ENCODE measurements at places on chromosomes 16 and 17. TPM values are rescaled to one million over a fixed set of nuclear protein-coding genes. Genes with fewer than 3 reads are reported as not detected.

GRCh38 chr17:3818786-3819185, 17.8 kb upstream of the ITGAE start:
- peak; percentile 26 for DNase-seq

- DNase-seq, result no peak
Measured at GRCh38 chr16:21162661-21163151, 4.2 kb downstream of the LDAF1 start.

DNA sequence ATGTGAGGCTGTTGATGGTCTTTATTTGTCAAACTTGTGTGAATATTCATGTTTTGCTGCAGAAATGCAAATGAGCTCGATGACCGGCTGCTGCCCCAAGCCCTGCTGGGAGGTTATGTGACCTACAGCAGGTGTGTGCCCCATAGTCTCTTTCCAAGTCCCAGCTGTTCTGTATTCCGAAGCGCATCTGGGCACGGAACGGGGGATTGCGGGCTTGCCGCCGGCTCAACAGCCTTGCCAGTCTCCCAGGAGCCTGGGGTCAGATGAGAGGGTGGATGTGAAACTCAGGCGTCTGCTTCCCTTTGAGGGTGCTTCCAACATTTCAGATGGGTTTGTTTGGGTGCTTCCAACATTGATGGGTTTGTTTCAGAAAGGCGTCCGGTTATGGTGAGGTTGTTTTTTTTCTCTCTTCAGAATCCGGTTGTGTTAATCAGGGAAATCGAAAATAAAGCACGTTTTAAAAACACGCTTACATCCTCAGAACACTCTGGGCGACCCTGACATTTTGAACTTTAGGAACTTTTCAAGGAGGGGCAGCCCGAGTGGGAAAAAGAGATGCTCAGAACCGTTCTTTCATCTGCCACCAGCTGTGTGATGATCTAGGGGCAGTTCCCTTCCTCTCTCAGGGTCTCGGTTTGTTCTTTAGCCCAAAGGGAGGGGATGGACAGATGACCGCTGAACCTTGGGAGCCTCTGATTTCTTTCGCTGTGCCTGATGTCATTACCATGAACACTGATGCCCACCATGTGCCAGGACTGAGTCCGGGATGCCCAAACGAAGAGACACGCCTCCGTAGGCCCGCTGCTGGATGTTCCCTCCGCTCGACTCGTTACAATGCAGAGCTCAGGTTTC, 47.8 kb upstream of the AMZ2 start:
- DNase-seq, result no peak

- DNase-seq, result no peak
Measured at GRCh38 chr17:46944931-46945330, 22.0 kb downstream of the GOSR2 start.

DNA sequence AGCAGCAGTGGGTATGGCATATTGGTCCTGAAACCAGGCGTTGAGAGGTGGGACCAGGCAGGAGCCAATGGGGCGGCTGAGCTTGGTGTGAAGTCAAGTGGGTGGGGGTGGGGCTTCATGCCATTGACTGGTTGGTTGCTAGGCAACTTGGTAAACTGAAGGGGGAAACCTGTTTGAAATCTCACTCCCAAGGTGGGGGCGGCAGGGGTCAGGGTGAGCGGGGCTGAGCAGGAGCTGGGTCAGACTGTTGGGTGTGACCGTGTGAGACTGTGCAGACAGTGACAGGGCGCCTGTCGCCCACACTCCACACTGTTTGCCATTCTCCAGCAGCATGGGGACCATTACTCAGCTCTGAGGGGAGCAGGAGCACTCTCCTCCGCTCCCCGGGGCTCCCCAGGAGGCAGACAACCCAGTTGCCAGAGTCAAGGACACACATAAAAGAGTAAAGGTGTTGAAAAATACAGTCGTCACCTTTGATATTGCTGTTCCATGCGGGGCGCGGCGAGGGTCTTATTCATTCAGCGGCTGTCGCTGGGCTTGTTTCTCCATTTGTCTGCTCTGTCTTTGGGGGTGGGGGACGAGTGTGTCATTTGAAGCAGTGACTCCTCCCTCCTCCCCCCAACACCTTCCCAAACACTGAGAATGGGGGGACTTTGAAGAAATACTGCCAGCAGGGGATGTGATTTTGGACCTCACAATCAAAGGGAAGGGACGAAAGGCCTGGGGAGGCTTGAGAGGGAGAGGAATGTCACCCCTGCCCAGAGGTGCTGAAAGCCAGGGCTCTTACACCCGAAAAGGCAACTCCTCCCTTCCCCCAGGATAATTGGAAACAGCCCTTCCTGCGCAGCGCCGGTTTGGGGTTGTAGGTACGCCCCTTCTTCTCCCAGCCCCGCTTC, 1.2 kb upstream of the EFNB3 start:
- DNase-seq, result no peak

DNA sequence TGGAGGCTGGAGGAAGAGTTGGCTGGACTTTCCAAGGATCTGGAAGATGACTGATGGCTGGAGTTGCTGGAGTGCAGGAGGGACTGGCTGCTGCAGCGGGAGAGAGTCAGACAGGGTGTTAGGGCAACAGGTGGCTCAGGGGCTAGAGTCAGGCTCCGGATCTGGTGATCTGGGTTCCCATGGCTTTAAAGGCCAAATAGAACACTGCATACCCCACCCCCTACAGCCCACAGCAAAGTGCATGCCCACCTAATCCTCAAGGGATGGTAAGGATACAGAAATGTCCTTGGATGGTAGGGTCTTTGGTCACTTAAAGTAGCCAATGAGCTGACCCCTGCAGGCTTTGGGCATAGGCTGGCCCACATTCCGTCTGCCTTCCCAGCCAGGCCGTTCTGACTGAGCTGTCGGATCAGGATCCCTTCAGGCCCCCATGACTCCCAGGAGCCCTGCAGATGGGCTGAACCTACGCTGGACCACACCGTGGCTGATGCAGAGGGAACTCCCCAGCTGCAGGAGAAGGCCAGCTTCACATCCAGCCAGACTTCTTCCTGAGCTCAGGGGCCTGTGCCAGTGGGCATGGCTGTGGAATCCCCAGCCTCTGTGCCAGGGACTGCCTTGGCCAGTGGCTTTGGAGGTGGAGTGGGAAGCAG, 13.9 kb downstream of the TNS4 start:
- DNase-seq, result no peak

DNA sequence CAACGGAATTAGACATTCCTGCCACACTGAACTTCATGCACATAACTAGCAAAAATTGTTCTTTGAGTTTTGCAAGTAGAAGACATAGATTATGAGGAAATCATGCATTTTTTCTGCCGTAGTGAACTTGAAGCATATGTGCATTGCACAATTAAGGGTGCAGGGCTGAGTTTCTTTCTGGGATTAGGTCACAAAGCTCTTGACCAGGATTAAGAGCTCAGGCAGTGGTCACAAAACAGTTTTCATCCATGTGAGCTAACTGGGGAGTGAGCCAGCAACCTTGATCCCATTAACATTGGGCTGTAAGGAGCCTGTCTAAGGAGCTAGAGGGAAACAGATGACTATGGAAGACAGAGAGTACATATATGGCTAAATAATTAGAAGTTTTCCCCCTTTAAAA, 143.7 kb downstream of the PMP22 start:
- no peak for DNase-seq

DNA sequence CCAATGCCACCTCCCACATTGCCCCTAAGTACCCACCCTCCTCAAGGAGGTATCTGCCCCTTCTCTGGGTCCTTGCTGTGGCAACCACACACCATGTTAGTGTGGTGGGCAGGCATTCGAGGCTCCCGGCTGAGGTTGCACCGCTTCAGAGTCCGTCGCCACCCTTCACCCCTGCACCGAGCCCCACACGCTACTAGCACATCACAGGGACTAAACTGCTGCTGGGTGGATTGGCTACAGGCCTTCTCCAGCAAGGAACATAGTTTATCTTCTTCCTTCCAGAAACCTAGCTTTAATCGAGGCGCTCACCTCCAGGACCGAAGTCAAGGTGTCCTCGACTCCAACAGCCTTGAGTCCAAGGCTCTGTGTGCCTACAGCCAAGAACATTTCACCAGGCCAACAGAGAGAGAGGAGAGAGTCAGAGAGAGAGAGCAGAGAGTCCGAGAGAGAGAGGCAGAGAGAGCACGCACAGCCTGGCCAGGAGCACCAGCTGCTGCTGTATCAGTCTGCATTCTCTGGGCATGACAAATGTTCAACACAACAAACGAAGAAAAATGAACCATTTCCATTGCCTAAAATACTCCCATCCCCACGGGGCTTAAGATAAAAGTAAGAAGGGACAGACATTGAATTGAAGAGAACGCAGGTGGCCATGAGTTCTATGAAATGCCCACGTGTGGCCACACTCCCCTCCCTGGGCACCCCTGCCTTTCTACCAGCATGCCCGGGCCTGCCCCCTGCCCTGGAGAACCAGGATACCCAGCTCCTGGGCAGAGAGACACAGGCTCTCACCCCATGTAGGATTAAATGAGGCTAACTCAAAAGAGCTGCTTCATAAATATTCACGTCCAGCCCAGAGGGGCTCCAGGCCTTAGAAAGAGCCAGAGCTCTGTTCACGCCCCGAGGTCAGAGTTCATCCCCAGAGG, 94.9 kb downstream of the RBFOX3 start:
- DNase-seq, result no peak

DNA sequence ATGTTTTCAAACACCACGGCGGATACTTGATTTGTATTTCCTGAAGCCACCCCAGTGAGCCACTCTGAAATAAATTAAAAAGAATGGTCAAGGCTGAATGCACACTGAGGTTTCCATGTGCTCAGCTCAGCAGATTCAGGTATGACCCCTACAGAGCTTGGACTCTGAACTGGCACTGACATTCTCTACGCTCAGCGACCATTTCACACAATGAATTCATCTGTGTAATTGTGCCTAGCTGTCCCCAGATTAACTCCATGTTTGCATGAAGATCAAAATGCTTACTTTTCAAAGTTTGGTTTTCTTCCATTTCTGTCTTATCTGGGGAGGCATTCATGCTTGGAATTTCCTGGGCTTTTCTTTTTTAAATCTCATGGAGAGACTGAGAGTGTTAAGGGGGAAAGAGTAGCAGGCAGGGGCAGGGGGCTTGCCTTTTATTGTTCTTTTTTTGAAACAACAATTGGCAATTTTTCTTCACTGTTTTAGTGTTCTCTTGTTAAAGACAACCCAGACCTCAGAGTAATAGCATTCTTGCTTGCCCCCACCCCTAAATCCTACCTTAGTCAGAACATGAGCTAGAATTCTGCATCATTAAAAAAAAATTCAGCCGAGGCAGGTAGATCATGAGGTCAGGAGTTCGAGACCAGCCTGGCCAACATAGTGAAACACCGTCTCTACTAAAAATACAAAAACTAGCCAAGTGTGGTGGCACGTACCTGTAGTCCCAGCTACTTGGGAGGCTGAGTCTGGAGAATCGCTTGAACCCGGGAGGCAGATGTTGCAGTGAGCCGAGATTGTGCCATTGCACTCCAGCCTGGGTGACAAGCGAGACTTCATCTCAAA, 85.5 kb upstream of the HNF1B start:
- no peak for DNase-seq

DNA sequence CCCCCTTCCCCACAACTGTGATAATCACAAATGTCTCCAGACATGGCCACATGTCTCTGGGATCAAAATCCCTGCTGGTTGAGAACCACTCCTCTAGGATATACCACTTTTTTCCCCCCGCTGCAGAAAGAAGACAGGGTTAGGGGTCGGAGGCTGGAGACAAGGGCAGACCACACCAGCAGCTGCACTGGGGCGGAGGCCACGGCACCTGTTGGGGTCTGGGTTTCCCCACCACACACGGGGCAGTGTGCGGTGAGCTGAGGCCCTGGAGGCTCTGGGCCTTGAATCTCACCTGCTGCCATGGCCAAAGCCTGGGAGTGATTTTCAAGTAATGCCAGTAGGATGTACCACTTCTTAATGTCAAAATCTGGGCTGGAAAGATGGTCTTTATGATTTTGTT, 320.5 kb downstream of the SNX29 start:
- DNase-seq, result no peak

DNA sequence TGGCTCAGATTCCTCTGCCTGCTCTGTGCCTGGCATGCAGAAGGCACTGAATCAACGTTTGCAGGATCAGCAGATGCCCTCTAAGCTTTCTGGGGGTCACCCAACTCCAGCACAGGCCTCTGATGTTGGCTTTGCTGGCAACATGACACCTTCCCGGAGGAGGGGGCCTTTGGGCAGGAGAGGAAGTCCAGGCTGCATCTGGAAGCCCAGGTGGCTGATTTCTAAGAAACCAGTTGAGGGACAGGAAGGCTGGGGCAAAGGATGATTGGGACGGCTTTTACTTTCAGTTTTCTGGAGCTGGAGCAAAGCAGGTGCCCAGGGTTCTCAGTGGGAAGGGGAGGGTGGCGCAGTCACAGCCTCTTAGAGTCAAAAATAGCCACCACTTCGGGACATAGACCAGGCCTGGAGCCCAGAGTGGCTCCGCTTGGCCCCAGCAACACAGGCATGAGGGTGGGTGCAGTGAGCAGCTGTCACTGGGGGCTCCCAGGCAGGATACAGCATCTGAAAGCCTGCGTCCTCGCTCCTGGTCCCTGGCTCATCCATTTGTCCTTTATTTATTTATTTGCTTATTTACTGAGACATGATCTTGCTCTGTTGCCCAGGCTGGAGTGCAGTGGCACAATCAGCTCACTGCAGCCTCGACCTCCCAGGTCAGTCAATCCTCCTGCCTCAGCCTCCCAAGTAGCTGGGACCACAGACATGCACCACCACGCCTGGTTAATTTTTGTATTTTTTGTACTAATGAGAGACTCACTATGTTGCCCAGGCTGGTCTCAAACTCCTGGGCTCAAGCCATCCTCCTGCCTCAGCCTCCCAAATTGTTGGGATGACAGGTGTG, 15.1 kb downstream of the SOCS1 start:
- DNase-seq, result no peak

- no peak for DNase-seq
Measured at GRCh38 chr17:82408288-82408937, 9.7 kb upstream of the HEXD start.

DNA sequence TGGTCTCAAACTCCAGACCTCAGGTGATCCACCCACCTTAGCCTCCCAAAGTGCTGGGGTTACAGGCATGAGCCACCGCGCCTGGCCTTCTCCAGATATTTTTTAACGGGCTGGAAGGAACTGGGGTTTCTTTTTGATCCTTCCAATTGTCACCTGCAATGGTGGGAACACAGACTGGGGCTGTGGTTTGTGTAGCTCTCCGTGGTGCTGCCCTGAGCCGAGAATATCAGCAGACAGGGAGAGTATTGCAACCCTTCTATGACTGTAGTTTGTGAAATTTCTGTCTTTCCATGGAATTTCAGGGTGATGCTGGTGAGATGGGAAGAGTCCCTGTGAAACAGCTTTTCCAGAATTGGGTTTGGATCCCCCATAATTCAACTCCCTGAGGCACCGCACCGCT, 263.5 kb downstream of the ENGASE start:
- DNase-seq, result no peak

The ZG16 gene
- not detected for total RNA-seq

The CBFA2T3 gene
- total RNA-seq, result not detected

The CHST5 gene
- 0.87 TPM for total RNA-seq

The ALOX12B gene
- 0.64 TPM for total RNA-seq

The CDK5R1 gene
- total RNA-seq, result 2.5 TPM

The HYDIN gene
- total RNA-seq, result 0.62 TPM

The ZNF469 gene
- 3.7 TPM for total RNA-seq

The CMTM2 gene
- total RNA-seq, result not detected

The ZP2 gene
- total RNA-seq, result not detected

The CNGB1 gene
- total RNA-seq, result not detected

Data from NCI-H460 (cell line).